BE2C (cell line): ENCODE measurements at places on chromosomes 3 and 15.

- DNase-seq, result no peak
These were observed 57.5 kb upstream of the TRPM1 start for GRCh38 chr15:31158858-31159569.

DNA sequence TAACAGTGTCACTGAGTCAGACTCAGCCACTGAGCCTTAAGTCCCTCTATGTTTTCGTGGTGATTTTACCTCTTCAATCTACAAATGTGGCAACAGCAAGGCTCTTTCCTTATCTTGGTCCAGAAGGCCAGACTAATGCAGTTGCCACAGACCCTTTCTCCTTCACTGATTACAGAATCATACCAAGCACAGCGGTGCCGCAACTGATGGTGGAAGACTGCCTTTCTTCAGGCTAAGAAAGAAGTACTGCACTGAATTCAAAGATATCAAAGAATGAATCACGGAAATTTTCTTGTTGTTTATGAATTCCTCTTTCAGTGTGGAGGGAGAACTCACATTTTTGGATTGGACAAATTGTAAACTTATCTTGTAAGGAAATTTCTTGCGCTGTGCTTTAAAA is 18.6 kb downstream of the DCP1A start:
- DNase-seq, result peak; percentile 15

DNA sequence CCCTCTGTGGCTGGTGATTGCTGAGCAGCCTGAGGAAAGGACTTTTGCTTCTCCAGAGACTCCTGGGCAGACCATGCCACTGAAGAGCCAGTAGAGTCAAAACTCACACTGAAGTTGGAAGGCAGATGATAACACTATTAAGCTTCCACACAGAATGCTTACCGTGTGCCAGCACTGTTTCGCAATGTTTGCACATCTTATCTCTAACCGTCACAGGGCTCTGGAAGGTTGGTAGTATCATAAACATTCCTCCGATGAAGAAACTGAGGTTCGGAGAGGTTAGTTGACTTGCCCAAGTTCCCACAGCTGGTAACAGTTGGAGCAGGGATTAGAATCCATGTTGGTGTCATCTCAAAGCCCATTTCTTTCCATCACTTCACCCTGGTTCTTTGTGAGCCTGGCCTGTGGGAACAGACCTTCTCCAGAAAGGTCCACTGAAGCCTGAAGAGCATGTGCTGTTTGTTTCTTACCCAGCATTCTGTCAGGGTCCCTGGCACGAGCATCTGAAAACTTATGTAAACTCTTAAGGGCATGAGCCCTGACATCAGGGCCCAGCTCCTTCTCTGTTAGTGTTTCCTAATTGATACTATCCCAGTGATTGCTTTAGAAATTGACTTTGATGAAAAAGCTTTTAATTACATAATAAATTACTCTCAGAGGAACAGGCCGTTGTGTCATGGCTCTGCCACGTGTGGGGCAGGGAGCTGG is 77.0 kb upstream of the PRR23C start:
- DNase-seq, result no peak

- DNase-seq, result no peak
These were observed 444.0 kb downstream of the MFSD1 start for GRCh38 chr3:159245871-159246270.

DNA sequence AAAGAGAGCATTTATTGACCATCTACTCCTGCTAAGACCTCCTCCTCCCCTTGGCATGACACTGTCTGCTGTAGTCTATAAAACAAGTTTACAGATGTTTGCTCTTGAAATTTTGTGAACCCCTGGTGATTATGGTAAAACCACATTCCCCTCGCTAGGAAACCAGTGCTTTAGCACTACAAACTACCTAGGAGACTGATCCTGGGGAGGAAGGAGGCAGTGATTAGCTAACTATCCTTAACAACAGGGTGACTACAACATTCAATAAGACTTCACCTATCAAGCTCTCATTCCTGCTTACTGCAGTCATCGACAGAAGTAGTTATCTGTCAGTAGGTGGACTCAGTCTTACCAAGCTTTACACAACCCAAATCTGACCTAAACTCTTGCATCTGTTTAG is 371.3 kb downstream of the TUSC7 start:
- no peak for DNase-seq

DNA sequence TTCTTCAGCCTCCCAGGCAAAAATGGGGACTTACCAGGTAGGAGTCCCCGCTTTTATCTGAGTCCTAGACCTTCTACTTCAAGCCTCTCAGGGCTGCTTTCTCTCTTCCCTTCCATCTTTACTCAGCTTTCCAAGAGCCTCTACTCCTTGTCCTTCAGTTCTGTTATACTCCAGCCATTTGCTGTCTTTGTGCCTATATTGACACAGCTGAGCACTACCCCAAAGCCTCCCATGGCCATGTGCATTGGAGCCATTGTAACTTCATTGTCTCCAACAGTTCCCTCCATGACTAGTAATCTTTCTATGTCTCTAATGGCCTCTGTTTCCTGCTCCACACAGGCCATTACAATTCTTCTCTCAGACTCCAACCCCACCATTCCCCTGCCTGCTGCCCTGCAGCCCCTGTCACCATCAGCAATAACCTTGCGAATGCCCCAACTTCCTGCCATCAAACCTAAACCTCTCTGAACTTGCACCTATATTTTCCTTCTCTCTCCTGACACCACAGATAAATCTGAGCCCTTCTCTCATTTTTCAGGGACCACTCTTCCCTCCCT is 77.9 kb upstream of the ADPGK start:
- no peak for DNase-seq

- peak; percentile 53 for DNase-seq
These were observed 49.4 kb upstream of the SYNPR start for GRCh38 chr3:63228677-63229076.

DNA sequence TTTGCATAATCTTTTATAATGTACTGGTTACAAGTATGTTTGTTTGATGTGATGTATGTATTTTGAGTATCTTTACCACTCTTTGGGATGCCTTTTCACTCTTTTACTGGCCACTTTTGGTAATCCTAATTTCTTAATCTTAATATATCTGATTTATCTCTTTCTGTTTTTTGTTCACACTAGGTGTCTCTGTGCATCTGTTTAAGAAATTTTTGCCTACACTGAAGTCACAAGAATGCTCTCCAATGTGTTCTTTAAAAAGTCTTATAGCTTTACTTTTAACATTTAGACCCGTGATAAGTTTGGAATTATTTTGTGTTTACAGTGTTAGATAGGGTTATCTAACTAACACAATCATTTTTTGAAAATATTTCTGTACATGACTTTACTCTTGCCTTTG is 659.1 kb downstream of the SI start:
- DNase-seq, result no peak

DNA sequence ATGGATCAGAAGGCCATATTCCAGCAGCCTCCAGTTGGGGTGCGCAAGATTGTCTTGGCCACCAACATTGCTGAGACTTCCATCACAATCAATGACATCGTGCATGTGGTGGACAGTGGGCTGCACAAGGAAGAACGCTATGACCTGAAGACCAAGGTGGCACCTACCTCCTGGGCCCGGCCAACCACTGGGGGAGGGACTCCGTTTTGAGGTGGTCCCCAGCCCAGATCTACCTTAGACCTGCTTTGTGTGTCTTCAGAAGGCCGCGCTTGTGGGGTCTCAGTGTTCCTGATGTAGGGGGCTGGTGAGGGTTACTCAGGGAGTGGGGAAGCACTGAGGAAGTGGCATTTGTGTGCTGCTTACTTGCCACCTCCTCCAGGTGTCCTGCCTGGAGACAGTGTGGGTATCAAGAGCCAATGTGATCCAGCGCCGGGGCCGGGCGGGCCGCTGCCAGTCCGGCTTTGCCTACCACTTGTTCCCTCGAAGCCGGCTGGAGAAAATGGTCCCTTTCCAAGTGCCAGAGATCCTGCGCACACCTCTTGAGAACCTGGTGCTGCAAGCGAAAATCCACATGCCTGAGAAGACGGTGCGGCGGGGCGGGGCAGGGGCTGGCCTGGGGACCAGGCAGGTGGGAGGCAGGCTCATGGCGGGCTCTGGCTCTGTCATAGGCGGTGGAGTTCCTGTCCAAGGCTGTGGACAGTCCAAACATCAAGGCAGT is 45.0 kb downstream of the DHX30 start:
- DNase-seq, result no peak

DNA sequence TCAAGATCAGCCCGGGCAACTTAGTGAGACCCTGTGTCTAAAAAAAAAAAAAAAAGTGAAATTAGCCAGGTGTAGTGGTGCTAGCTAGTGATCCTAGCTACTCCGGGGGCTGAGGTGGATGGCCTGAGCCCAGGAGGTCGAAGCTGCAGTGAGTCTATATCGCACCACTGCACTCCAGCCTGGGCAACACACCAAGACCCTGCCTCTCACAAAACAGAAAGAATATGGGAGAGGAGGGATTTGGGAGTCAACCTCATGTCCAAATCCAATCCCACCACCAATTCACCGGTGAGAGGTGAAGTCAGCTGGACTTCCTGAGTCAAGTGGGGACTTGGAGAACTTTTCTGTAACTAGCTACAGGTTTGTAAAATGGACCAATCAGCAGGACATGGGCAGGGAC is 80.5 kb upstream of the MFGE8 start:
- DNase-seq, result no peak

DNA sequence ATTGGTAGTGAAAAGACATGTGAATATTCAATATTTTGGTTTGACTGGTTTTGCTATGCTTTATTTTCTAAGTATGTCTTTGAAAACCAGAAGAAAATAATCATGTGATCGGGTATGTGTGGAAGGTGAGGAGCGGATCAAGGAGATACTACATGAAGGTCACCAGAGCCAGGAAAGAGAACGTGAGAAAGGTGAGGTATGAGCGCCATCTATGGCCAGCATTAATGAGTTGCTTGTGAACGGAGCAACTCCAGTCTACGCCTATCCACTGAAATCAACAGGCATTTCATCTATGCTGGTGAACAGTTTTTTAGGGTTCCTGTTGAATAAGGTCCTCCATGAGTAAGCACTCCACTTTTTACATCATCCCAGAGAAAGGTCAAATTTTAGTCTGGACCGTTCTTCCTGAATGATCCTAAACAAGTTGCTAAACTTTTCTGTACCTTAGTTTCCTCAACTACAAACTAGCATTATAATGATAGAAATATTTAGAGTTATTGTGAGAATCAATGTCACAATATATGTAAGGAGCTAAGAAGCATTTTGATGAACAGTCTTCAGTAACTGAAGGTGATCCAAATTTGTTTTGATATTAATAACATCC is 1435.2 kb upstream of the CADM2 start:
- peak; percentile 61 for DNase-seq

- peak; percentile 55 for DNase-seq
These were observed 179.4 kb downstream of the GBE1 start for GRCh38 chr3:81581966-81582599.

DNA sequence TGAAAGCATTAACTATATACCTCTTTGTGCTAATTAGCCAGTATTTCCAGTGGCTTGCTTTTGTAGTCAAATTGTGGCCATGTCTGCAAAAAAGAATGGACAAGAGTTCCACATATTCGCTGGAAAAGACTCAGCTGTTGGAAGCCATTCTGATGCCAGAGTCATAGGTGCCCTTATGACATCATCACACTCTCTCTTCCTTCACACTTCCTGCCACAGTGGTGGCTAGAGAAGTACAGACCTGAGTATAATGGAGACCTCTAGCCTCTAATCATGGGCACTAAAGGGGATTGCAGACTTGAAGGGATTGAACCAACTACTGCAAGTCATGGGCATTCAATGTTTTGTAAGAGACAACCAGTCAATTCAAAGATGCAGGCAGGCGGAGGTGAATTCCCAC is 38.3 kb upstream of the IQCF6 start:
- DNase-seq, result no peak

- peak; percentile 84 for DNase-seq
These were observed 261.5 kb upstream of the TPM1 start for GRCh38 chr15:62781081-62781497.

GRCh38 chr3:184259878-184260723 is 1.3 kb downstream of the CAMK2N2 start:
- peak; percentile 55 for DNase-seq

GRCh38 chr15:76176487-76177085 is 116.8 kb downstream of the TMEM266 start:
- DNase-seq, result no peak

DNA sequence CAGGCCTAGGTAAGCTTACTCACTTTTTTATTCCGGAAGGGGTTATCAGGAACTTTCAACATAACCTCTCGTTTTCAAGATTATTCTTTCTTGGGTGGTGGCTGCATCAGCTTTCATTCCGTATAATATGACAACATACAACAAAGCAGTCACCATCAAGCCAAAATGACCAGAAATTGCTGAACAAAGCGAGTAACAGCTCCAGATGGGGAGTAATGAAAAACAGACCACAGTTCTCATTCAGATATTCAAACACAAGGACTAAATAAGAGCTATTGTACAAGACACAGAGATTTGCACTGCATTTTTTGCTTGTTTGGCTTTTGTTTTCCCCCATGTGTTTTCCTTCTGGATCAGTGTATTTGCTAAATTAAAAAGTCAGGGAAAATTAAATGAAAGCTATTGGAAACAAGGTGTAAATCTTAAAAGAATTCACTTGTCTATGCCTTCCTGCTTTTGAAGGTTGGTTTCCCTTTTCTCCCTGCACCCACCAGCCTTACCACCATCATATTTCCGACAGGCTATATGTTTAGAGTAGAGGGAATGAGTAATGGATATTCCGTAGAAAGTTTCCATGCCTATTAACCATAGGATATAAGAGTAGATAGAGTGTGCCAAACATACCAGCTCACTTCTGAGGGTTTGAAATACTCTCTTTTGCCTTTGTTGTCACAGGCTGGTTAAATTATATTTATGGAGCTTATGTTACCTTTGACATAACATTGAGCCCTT is 213.6 kb downstream of the RBMS3 start:
- DNase-seq, result no peak

DNA sequence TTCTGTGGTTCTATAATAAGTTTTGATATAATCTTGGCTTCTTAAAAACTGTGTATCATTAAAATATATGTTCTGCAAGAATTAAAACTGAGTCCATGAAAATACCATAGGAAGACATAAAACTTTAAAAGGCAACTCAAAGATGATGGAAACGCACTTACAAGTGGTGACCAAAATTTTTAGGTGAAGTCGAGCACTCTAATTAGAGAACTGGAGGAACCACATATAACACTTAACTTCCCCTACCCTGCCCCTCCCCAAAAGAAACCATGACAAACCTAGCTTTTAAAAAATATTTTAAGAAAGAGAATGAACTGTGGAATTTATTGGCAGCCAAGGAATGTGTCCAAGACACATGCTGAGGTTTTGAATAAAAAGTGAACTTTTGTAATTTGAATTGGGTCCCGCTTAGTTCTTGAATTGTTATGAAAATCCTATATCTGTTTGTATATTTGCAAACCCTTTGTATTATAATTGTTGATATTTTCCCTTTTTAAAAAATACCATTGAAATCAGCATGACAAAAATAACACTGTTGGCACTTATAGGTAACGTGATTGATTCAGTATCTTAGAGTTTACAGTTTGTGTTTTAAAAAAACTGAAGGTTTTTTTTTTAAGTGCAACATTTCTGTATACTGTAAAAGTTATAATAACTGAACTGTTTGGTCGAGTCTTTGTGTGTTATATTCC is 7.7 kb downstream of the NR2F2 start:
- no peak for DNase-seq

- DNase-seq, result no peak
These were observed 32.1 kb downstream of the CYFIP1 start for GRCh38 chr15:22948056-22948455.
